ENCODE measurements at places on chromosomes 4 and X.

DNA sequence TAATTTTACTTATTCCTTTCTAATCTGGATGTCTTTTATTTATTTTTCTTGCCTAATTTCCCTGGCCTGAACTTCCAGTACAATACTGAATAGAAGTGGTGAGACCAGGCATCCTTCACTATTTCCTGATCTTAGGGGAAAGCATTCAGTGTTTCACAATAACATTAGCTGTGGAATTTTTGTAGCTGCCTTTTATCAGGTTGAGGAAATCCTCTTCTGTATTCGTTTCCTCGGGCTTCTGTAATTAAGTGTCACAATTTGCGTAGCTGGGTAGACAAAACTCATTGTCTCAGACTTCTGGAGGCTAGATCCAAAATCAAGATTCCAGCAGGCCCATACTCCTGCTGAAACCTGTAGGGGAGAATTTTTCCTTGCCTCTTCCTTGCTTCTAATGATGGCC is 598.4 kb upstream of the FTHL17 start:
- DNase-seq = no peak

DNA sequence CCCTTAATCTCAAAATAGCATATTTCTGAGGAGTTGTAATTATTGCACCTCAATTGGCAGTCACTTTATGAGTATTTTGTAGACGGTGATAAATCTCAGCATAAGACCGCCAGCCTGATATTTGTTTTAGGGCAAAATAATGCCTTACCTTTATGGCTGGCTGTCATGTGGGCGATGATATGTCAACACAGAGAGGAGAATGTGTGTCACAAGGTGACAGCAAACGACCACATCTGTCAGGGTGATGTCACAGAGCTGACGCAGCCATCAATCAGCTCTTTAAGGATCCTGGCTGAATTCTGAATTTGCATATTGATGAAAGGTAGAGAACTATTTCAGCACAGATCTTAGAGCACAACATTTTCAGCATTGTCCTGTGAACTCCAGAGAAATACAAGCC is 209.7 kb downstream of the CEP135 start:
- DNase-seq = no peak

GRCh38 chr4:80171251-80171650 is 26.1 kb upstream of the PRDM8 start:
- DNase-seq = no peak

GRCh38 chrX:70168238-70169188 is 8.8 kb upstream of the DGAT2L6 start:
- no peak for DNase-seq

DNA sequence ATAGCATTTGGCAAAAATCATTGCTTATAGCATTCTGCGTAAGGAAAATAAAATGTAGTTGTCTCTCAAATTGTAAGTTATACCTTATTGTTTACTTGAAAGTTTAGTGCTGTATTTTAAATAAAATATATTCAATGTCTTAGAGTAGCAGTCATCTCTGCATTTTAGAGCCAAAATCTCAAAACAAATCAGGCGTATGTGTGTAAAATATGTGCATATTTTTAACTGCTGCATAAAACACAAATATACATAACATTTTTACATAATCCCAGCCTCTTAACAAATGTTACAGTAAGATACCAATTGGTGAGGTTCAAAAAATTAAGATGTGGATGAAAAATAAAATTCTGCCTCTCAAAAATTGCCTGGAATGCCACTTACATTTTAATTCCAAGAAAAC is 145.8 kb upstream of the AGA start:
- DNase-seq = no peak

DNA sequence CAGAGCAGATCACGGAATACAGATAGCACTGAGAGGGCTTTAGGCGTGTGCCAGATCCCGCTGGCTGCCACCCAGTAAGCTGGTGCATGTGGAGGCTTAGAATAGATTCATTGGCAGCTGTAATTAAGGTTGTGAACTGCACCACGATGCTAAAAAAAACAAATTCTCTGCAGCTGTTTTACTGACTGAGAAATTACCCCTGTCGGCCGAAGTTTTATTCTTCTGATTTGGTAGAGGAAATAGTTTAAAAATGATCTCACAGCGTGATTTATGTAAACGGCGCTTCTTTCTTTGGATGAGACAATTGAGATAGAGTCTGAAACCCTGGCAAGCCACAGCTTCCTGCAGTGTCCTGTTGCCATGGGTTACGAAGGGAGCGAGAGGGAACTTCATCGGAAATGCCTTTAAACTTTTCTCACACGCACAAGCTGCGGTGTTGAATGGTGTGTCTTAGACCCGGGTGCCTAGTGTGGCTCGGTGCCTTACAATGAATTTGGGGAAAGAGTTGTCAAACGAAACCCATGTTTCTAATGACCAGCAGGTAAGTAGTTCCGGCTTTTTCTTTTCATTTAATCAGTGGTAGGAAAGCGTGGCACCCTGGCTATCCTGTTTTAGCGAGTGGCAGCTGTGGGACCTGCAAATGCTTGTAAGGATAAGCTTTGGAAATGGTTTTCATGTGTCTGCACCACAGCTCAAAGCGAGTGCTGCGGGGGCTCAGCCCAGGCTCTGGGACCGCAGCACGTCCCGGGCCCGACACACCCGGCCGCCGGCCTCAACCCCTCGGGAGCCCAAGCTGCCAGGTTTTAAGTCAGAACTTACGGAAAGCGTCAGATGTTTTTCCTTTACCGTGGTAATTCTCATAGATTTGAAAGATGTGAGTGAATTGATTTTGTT is 71.7 kb upstream of the HGFAC start:
- DNase-seq = peak; percentile 72

DNA sequence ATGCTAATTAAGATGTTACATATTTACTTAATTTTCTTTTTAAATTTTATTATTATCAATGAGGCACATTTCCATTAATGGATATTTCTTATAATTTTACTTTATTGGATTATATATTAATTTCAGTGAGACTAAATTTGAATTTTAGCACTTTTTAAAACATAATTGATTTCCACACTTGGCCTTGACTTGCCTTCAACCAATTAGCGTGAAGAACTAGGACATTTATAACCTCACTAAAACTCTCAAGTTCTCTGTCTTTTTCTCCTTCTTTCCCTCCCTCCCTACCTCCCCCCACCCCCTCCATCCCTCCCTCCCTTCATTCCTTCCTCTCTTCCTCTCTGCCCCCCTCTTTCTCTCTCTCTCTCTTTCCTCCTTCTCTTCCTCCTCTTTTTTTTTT is 1618.1 kb downstream of the C4orf33 start:
- no peak for DNase-seq

GRCh38 chr4:130563185-130563888 is 1467.4 kb downstream of the C4orf33 start:
- DNase-seq = no peak

- DNase-seq = no peak
These were observed 267.3 kb upstream of the GATB start for GRCh38 chr4:152028131-152028530.

- no peak for DNase-seq
These were observed 473.0 kb downstream of the SPRY1 start for GRCh38 chr4:123869286-123870215.

GRCh38 chr4:52954560-52955170 is 92.5 kb downstream of the RASL11B start:
- no peak for DNase-seq

DNA sequence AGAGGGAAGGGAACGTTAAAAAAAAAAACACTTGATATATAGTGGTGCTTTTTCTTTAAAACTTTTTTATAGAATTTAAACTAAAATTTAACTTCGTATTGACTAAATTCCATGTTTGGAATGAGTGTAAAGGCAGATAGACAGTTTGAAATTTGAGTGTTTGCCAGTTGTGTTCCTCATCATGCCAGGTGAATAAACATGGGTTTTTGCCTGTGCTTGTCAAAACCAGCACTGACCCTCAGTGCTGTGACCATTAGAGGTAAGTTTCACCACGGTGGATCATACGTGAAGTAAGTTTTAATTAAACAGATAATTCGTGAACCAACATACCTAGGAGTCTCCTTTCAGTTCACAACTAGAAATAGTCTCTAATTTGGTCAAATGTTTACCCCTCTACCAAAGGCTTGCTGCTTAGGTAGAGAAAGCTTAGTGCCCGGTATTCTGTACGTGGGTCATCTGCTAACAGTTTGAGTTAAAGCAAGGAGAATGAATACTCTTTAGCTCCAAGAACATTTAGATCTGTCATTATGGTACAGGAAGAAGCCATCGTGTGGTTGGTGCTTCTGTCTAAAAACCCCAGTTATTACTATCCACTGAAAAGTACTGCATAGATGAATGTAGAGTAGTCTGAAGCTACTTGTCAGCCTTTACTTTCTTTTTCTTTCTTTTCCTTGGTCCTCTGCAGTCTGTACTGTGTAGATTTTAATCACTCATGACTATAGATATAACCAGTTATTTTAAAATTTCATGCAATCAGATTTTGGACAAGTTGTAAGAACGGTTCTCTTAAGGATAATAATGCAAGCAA is 32.7 kb downstream of the KIAA0232 start:
- no peak for DNase-seq

DNA sequence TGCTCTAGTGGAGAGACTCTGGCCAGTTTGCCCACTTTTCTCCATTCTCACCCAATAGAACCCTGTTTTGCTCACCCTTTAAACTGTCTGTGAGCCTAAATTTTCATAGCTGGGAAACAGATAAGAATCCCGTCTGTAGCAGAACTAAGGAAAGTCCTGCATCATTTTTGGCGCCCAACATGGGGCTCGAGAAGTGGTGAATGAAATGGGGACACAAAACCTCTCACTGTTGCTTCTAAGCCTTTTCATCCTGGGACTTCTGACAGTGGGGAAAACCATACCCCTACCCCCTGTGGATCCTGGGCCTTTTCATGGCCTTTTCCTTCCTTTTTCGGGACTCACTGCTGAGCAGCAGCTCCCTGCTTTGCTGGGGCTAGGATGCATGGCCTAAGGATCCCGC is 189.9 kb downstream of the INPP4B start:
- DNase-seq = peak; percentile 38

DNA sequence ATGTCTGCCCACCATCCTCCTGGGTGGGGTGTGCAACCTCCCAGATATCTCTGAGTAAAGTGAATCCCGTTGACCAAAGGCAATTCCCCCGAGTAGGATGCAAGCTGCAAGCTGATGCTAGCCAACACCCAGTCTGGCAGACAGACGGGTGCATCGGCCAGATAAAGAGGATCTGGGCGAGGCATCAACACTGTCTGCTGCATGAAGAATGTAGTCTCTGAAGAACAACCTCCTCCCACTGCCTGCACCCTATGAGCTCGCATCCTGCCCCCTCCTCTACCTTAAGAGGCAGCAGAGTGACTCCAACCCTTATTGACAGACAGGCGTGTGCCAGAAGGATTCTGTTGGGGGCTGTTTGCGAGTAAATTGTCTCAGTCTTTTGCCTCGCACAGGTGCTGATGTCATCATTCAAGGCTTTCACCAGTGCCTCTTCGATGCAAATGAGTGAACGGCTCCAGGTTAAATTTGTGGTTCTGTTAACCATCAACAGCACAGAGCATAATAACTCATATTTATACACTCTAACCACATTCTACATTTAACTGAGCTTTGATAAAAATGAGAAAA is 546.9 kb downstream of the BCOR start:
- DNase-seq = no peak

- DNase-seq = no peak
These were observed 46.8 kb downstream of the GAK start for GRCh38 chr4:885353-885752.

DNA sequence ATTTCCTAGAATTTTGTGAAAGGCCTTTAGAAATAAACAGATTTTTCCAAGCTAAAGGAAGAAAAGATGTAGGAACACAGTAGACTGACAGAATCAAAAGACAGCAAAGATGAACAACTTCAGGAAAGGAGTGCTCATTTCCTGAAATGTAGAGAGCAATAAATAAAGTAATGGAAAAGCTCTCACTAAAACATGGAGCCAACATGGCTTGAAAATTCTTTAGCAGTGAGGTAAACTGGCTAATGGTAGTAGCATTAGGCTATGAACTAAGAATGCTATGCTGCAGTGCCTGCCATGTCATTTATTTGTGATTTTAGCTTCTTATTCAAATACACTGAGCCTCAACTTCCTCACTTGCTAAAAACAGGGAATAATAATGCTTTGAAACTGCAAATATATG is 108.7 kb downstream of the IQCM start:
- DNase-seq = no peak

DNA sequence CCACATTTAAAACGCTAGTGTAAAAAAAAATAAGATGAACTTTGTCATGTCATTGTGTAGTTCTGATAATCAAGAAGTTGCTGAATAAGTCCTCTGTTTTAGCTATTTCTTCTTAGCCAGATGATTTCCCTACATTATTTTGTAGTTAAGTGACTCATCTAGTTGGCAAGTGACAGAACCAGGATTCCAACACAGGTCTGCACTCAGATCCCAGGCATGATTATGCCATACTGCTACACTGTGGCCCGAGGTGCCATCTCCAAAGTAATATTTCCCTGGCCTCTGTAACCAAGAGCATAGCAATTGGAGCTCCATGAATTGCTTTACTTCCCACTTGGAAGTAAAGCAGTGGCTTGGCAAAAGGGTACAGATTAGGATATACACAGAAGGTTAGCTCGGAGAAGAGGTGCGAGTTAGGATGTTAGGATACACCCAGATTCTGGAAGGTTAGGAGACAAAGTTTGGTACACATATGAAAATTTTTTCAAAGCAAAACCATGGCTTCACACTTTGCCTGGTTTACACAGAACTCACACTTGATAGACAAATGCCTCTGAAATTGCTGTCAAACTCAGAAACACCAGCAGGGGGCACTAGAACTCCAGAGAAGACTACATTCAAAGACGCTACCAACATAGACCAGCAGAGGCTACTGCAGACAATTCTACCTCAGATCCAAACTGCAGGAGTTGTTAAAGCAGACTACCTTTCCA is 41.4 kb downstream of the SRPX2 start:
- peak; percentile 69 for DNase-seq

DNA sequence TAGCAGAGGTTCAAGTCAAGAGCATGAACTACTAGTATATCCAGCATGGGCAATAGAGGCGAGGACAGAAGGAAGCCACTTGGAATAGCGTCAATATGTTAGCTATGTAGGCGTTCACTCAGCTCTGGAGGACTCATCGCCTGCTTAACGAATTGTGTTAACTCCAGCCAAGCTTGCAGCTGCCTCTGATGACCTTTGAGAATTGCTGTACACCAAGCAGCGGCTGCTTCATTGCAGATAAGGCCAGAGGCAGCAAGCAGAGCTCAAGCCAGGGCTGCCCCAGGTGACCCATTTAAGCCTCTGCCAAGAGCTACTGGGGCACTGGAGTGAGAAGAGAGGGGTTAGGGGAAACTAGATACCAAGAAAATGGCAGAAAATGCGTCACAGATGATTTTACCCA is 160.2 kb upstream of the IGFBP7 start:
- DNase-seq = no peak

- no peak for DNase-seq
These were observed 21.2 kb upstream of the HGFAC start for GRCh38 chr4:3420606-3420955.

Data from activated naive CD4-positive, alpha-beta T cell treated with anti-CD3 and anti-CD28 coated beads, Interleukin-2, amount 10 ng/mL, durations not matched to agents 7 days and 5 days (primary cell).